ENCODE measurements at places on chromosomes 6 and 20.

GRCh38 chr6:170438861-170439260 lies 114.2 kb downstream of the PSMB1 start:
- DNase-seq: no peak

DNA sequence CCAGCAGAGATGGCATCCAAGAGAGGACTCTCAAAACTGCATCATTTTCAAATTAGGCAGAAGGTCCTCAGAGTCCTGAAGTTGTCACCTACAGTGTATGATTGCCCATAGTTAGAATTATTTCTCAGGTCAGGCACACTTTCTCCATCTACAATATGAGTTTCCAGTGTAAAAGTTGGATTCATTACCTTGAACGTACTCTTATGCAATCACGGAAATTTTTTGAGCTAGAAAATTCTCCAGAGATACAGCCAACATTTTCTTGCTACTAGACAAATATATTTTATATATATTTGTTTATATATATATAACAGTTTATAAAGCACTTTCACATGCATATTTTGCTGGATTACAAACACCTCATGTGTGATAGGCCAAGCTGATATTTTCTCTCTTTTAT lies 29.4 kb upstream of the SERPINB1 start:
- no peak for DNase-seq

GRCh38 chr6:157615951-157616350 lies 207.1 kb upstream of the SNX9 start:
- no peak for DNase-seq

- DNase-seq: no peak
Measured at GRCh38 chr20:63328718-63329275, 32.4 kb downstream of the CHRNA4 start.

- no peak for DNase-seq
Measured at GRCh38 chr6:35047265-35048011, 93.7 kb downstream of the TCP11 start.

DNA sequence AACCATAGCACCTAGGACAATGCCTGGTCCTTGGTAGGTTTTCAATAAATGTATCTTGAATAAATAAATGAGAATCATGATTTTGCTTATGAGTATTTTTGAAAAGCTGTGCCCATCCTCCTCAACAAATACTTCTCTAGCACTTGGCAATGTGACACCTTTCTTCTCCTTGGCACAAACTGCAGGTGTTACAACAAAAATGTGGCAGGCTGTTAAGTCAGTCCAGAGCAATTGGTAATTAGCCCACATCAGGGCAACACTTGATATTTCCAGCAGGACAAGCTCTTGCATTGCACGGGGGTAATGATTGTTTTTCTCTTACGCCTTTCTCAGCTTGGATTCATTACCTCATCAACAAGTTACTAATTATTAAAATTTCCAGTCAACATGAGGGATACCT lies 31.6 kb upstream of the SNX9 start:
- no peak for DNase-seq

- no peak for DNase-seq
Measured at GRCh38 chr6:15456422-15456821, 206.4 kb downstream of the DTNBP1 start.

DNA sequence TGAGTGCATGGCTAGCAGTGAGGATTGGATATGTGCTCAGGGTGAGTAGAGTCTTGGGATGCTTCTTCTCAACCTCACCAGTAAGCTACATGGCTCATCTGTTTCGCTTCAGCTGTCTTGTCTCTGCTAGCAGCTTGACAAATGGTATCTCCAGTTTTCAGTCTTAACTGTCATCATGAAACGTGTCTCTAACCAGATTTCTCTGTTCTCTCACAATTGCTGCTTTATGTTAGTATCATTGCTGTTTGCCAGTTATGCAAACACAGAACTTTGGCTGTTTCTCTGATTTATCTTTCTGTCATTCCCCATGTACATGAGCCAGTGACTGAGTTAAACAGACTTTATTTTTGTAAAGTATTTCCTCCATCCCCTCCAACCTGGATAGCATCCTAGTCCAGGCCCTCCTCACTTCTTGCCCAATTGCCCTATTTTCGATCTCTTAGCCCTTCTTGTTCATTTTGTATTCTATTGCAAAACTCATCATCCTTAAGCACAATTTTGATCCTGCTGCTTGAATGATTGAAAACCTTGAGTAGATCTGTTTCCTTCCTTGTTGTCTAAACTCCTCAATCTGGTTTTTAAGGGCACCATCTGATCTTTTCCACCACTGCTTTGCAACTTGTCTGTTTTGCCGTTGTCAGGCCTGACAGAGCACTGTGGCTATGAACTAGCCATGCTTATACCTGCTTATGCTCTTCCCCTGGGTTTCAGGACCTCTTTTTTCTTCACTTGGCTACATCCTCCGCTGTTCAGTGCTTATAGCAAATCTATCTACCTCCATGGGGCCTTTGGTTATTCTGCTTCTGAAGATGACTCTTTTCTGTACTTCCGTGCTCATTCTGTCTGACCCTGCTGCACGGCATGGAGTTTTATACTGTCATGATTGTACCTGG lies 37.7 kb upstream of the ADIG start:
- DNase-seq: no peak

- DNase-seq: no peak
Measured at GRCh38 chr20:11047559-11047958, 373.8 kb upstream of the JAG1 start.

DNA sequence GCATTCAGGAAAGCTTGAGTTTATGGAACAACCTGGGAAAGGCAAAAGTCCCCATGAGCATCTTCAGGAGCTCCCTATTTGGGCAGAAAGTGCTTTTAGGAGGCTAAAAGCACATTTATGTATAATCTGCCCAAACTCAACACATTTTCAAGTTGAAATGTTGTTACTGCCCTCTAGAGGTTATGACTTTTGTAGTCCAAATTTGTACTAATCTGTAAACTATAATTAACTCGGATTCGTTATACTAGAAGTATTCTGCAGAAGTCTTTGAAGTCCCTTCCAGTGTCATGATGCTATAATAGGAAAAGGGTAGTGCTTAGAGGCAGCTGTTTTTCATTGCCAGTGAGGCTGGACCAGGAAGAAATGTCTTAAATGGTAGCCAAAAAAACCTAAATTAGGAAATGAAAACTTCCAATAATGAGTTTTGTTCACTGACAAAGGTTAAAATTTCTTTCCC lies 44.8 kb upstream of the EMILIN3 start:
- DNase-seq: no peak

DNA sequence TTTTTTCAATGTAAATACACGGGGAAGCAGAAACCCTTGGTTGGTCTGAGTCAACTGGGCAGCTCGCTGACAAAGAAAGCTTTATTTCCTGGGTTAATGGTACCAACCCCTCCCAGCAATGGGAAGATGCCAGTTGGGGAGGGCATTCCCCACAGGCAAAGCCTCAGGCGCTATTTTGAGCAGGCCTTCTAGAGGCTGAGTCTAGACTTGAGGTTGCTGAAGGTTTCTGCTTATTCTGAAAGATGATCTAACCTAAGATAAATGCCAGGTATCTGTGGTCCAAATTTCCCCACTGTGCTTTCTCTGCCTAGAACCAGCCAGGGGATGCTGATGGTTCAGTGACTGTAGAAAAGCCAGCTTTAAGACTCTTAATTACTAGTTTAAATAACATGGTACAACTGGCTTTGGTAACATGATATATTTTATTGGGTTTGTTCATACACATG lies 172.5 kb upstream of the JARID2 start:
- no peak for DNase-seq

GRCh38 chr6:138593124-138593877 lies 94.0 kb upstream of the NHSL1 start:
- DNase-seq: no peak

DNA sequence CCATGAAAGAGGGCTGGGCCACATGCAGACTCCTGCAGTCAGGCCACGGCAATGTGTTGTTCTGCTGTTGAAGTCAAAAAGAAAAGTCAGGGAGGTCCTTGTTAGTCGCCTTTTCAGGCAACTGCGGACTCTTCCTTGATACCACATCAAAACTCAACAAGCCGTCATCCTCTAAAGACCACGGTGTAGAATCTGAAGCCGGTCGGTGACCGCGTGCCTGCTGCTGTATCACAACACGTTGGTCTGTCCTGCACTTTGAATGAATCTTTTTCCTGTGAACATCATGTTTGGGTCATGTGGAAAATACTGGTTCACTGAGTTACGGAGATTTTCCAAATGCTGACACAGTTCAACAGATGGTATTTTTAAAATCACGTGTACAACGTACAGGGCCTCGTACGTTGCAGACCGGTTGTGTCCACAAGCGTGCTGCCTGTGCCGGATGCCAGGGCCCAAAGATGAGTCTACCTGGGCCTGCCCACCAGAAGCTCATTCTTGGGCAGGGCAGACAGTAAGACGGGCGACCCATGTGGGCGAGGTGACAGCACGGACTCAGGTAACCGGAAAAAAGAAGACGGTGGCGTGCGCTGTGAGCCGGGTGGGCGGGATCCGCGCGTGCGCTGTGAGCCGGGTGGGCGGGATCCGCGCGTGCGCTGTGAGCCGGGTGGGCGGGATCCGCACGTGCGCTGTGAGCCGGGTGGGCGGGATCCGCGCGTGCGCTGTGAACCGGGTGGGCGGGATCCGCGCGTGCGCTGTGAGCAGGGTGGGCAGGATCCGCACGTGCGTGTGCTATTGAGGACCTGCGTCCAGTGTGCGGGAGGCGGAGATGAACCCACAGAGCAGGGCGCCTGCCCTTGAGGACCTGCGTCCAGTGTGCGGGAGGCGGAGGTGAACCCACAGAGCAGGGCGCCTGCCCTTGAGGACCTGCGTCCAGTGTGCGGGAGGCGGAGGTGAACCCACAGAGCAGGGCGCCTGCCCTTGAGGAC lies 114.5 kb downstream of the FAM120B start:
- DNase-seq: no peak

DNA sequence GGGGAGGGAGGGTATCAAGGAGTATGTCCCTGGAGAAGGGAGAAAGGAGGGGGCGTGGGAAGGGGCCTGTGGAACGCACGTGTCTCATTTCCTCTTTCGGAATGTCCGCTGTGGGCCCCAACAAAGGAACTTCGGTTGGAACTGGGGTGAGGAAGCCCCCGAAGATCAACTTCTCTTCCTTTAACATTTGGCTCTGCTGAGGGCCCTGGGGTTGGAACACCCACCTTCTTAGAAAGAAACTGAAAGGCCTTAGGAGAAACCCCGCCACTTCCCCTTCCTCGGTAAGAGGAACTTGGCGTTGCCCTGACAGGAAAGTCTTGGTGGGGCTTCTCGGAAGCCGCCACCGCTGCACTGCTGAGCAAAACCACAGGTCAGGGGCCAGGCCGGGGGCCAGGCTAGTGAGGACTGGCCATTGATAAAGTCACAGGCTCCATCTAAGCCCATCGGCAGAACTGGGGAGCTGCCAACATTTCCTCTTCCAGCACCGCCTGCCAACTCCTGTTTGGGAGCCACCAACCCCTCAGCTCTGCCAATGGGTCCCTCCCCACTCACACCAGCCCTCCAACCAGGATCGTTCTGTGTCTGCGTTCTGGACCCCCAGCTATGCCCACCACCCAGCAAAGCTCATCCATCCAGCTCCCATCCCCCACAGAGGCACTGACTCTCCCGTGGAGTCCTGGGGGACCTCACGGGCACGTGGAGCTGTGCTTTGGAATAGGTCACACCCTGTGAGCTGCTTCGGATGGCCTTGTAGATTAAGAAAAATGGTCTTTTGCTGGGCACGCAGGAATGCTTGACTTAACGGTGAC lies 44.8 kb downstream of the FGD2 start:
- no peak for DNase-seq

GRCh38 chr6:16540804-16541752 lies 220.2 kb downstream of the ATXN1 start:
- DNase-seq: no peak

DNA sequence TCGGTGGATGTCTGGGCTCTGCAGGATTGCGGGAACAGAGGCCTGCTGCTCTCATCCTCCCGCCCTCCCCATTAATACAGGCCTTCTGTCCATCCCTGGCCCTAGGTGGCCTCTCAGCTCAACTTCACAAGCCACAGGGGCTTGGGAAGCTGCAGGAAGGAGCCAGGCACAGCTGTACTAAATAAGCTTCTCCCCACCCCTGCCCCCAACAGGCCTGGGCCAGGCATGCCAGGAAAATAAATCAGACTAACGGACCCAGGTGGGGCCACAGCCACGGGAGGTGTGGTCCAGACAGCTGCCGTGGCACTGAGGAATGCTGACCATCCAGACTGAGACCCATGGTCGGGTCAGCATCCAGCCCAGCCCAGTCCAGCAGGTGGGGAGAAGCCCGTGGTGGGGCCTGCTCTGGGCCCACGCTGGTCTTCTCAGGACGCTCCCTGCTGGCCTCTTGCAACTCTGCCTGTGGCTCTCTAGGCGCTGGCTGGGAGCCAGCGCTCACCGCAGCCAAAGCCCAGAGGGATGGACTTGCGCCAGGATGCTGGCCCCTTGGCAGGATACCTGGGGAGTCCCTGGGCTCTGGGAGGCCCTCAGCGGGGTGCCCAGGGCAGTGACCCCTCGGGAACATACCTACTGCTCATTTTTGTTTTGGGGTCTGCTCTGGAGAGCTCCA lies 8.6 kb upstream of the YTHDF1 start:
- DNase-seq: no peak

GRCh38 chr20:434661-435419 lies 26.7 kb downstream of the RBCK1 start:
- DNase-seq: no peak

DNA sequence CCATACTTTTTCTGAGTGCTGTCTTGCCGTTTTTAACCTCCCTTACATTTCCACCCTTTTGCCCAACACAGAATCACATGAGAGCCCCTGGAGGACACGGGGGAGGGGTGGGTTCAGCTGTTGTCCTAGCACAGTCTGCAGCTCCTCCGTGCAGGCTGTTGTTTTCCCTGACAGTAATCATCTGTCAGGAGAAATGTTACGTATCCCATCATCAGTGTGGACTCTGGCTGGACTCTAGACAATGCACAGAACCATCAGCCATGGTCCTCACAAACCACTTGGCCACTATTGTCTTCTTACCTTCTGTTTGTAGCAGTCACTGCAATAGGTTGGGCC lies 92.1 kb downstream of the RIN2 start:
- no peak for DNase-seq

DNA sequence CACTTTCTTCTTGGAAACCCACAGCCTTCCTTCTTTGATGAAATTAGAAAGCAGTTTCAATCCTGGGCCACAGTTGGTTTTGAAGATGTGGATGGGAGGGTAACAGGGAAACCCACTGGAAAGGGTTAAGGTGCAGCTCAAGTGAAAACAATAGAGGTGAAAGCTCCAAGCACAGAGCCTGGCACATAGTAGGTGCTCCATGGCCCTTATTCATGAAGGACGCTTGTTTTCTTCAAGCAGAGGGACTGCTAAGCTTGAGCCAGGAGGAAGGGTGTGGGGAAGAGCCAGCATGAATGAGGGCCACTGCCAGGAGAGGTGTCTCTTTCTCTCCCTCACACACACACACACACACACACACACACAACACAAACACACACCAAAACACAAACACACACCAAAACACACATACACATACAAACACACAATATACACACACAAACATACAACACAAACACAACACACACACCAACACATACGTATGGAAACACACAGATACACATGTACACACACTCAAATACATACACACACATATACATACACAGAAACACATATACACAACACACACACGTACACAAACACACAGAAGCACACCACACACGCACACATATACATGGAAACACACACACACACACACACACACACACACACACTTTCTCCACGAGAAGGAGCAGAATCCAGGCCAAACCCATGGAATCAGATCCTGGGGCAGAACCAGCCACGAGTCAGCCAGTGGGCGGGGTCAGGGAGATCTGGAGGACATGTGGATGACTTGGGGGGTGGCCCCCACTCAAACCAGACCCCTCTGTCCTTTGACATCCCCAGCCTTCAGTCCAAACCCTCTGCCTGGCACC lies 23.7 kb upstream of the RBPJL start:
- DNase-seq: no peak

- no peak for DNase-seq
Measured at GRCh38 chr20:57400231-57400701, 9.1 kb downstream of the RBM38 start.
